Astrocyte of the hippocampus (primary cell): ENCODE measurements at places on chromosomes 11 and 22.

GRCh38 chr22:24409707-24410106 lies 17.7 kb upstream of the ADORA2A start:
- DNase-seq: no peak

DNA sequence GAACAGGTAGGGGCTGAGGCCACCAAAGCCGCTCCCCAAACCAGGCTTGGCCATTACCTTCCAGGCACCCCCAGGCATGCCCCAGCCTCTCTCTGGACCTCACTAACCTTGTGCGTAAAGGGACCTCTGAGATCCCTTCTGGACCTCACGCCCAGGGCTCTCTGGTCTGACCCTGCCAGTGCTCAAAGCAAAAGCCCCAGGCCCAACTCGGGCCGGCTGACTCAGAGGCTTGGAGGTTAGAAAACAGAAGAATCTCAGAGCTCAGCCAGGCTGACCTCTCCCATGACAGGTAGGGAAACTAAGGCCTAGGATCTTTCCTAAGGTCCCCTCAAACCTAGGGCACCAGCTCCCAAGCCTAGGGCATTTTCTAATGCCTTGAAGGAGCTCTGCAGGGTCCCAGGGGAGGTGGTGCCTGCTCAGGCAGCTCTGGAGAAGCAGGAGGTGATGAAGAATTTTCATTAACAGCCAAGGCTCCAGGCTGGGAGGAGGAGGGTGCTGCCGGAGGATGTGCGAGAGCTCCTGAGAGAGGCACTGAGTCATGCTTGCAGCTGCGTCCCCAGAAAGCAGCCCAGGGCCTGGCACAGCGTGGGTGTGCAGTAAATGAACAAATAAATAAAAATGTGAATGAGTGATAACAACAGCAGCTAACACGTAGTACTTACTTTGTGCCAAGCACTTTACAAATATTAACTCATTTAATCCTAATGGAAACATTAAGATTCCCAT lies 25.6 kb downstream of the ARRB1 start:
- peak; percentile 82 for DNase-seq

DNA sequence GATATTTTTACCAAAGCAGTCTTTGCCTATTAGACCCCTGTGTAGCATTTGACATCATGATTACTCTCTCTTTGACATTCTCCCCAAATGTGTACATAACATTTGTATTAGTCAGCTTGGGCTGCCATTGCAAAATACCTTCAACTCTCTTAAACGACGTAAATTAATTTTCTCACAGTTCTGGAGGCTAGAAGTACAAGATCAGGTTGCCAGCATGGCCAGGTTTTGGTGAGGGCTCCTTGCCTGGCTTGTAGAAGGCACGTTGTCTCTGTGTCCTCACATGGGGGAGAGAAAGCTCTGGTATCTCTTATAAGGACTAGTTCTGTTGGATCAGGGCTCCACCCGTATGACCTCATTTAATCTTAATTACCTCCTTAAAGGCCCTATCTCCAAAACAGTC lies 12.3 kb upstream of the DLAT start:
- peak; percentile 47 for DNase-seq

DNA sequence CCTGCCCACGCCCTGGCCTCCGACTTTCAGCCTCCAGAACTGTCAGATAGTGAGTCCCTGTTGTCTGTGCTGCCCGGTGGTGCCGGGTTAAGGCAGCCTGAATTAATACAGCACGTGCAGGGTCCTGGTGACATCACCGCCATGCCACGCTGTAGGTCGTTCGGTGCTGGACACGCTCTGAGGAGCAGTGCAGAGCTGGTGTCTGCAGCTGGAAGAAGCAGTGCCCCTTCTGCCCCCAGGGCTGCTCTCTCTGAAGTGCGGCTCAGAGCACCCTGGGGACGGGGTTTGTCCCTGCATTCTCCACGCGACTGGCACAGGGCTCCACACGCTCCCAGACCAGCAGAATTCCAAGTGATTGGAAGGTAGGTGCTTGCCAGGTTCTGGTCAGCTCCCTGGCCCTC lies 831.5 kb downstream of the TBC1D22A start:
- no peak for DNase-seq

DNA sequence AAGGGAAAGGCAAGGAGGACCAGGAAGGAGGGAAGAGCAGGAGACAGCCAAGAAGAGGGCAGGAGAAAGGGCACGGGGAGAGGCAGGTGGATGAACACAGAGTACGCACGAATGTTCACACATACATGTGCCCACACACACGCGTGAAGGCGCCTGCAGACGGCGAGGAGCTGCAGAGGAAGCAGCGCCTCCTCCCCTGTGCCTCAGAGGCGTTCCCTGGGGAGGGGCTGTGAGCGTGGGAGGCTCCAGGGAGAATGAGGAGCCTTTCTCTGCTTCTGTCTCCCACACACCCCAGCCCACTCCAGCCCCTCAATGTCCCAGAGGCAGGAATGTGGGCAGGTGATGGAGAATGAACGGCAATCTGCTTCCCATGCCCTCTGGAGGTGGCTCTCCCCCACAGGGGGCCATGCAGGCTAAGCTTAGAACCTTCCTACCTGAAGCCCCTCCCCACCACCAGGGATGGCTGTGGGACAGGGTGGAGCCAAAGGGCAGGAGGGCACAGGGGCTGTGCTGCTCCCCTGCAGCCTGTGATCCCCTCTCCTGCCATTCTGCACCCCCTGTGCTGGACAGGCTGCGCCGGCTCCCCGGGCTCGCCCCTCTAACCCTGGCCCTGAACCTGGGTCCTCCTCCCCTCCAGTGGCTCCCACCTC lies 25.3 kb downstream of the PPM1F start:
- no peak for DNase-seq

DNA sequence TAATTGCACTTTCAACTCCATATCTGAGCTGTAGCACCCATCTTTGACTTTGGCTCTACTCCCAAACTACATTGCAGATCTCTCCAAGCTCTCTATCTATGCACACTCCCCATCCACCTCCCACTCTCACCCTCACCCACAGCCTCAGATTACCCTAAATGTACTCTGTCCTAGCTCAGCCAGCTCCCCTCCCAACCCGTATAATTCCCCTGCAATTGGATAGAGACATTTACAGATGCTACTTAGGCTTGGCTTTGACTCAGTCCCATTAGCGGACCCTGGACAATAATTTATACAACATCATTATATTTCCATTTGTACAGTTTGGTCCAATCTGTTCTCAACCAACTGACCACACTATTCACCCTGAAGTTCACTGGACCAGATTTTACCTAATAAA lies 338.9 kb upstream of the ANO3 start:
- DNase-seq: no peak

DNA sequence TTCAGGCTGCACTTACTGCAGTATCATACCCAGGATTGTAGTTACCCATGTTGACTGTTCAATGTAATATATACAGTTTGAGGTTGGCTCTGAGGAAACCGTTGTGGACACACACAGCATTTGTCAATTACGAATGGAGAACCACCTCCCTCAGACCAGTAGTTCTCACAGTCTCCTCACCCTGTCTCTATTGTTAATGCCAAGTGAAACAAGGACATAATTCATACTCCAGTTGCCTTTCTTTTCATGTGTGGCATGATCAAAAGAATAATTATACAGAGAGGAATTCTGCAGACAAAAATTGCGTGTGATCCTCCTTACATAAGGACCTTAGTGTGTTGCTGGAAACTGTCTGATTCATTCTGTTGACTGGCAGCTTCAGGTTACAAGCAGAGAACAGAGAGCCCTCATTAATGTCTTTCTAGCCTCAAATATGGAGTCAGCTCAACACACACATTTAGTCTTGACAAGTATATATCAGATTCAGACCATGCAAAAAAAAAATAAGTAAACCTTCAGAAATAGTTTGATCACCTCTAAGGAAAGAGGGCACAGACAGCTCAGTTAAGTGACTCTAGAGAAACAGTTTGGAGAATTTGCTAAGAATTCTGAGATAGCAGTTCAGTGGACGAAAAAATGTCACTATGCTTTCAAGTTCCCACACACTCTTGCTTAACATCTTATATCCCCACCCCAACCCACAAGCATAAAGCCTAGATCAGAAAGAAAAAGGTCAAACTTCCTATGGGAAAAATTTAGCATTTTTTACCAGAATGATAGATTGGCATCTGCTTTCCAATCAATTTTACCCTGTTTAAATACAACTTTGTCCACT lies 96.1 kb downstream of the MAML2 start:
- peak; percentile 86 for DNase-seq

GRCh38 chr11:128662960-128663359 lies 30.9 kb upstream of the FLI1 start:
- no peak for DNase-seq

- DNase-seq: peak; percentile 54
Observed at GRCh38 chr11:107591378-107592230, 657 bp downstream of the ELMOD1 start.

DNA sequence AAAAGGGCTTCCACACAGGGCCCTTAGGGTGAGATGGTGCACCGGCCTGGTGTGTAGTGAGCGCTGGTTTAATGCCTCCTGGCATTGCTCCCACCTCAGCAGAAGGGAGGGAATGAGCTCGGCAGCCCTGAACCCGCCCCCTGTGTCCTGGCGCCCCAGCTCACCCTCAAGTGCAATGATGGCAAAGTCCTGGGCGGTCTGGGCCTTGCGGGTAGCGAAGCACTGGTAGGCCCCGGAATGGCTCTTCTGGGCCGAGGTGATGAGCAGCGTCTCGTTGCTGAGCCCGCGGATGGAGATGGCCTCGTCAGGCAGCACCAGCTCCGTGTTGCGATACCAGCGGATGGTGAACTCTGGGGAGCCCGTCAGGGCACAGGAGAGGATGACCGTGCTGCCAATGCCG lies 193.3 kb downstream of the CEP164 start:
- no peak for DNase-seq

GRCh38 chr22:43811777-43812148 lies 342 bp downstream of the EFCAB6 start:
- no peak for DNase-seq

DNA sequence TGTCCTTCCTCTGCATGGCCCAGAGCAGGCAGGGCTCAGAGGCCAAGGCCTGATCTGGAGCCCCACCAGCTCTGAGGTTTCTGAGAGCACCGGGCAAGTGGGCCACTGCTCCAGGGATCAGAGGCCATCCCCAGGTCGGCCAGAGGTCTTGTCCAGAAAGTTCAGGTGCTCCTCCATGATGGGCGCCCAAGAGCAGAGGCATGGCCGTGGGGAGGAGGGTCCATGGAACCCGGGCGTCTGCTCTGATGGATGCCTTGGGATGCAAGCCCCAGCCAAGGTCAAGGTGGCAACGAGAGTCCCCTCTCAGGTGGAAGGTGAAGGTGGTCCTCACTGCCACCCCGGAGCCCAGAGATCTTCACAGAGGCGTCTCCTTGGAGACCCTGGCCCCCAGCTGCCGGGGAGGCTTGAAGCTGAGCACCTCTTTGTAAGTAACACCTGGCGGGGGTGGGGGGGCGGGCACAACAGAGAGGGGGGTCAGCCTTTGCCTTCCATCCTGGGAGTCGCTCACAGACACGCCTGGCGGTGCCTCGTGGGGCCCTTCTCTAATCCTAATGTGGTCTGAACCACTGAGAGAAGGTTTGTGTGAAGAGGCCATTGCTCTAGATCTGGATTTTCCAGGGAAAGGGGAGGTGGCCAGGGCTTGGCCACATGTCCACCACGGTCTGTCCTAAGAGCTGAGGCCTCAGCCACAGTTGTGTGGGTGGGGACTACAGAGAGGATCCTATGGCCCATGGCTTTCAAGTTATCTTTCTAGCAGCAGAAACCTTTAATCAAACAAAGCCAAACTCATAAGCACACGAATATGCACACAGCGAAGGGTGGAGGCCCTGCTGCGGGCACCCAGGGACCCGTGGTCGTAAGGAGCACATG lies 2.2 kb upstream of the HDAC10 start:
- no peak for DNase-seq
